ENCODE measurements at places on chromosomes 6 and 20.
A peak's percentile ranks its signal among the peaks of the same experiment; 100 is the strongest.

DNA sequence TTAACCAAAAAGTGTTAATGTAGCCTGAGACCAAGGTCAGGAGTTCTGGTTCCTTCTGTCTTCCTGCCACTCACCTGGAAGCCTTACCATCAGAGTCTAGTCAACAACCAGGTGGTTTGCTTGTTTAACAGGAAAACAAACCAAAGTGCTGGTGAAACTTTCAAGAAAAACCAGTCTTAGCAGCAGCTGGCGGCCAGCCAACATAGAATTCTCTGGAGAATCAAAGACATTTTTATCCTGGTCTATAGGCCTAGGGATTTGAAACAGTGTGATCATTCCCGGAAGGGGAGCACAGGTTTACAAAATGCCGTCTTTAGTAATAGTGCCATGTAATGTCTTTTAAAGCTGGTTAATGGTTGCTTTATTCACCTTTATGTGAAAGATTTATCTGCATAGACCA is 146.6 kb upstream of the AKIRIN2 start:
- DNase-seq = no peak

GRCh38 chr20:54525916-54526590 is 50.7 kb downstream of the DOK5 start:
- DNase-seq = no peak

DNA sequence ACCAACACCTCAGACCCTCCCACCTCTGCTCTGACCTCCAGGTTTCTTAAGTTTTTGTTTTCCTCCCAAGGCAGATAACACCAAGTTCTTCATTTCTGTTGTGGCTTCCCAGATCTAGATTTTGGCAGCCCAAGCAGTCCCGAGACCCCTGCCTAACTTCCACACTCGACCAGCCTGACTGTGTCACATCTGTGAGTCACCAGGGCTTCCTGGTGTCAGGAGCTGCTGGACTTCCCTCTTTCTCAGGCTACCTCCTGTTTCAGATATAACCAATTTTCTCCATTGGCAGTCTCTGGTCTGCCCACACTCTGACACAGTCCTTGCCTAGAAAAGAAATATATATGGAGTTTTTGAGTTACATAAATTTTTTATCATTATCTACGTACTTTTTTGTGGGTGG is 46.1 kb upstream of the CCN6 start:
- no peak for DNase-seq

DNA sequence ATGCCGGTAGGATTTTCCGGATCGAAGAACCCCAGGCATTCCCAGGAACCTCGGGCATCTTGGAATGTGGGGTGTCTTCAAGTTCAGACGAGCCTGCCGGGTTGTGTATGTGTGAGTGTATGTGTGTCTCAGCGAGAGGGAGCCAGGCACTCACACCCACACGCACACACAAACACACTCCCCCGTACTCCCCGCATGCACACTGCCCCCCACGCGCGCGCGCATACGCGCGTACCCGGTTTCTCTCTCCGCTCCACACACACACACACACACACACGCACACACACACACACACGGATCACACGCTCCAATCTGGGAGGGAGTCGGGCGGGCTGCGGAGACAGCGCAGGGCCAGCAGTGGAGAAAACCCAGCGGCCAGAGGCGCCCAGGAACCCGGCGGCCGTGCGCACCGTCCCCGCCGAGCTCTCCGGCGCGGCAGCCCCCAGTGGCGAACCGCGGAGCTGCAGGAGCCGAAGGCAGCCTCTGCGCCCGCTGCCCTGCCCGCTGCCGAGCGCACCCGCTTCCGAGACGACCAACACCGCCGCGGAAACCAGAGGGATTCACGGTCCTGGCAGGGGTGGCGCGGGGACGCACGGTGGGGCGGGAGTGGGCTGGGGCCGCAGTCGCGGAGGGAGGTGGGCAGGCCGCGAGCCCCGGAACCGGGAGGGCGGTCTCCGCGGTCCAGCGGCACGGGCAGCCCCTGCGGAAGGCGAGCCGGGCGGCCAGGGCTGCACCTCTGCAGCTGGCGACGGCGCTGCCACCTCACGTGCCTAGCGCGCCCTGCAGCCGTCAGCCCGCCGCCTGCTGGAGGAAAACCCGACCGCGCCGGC is at the start of gene LRFN2:
LRFN2 (minus strand) TSS at position 125 of the 830 bp plus-strand sequence.
- peak; percentile 68 for DNase-seq

DNA sequence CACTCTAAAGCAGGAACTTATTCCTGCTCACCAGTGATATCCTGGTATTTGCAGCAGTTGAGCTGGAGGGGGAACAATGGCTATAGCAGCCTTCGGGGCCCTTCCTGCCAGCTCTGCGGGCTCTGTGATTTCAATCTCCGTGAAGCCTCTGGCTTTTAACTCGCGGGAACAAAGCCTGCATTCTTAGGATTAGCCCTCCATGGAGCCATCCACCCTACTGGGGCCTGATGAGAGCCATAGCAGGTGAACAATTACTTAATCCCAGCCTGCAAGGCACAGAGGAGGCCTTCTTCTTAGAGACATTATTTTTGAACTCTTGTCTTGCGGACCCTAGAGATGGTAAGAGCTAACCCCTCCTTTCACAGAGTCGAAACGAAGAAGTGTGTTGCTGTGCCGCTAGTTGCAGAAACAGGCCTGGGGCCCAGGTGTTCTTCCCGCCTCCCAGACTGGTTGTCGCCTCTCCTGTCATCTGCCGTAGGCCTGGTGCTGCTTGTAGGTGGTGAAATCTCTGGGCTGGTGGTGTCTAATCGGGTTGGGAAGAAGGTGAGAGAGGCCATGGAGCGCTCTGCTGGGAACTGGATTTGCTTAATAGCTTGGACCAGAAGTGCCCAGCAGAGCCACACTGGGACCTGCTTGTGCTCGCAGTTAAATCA is 9.7 kb downstream of the GHRH start:
- DNase-seq = no peak

- no peak for DNase-seq
These were observed 18.2 kb downstream of the PPARD start for GRCh38 chr6:35360349-35361138.

All from NCI-H1436 (cell line).